ENCODE measurements at places on chromosomes 4 and X.

GRCh38 chrX:118496763-118497079, 1.1 kb downstream of the DOCK11 start:
- DNase-seq, result no peak

- DNase-seq, result peak; percentile 7
Observed at GRCh38 chr4:174365018-174365587, 81.4 kb downstream of the CEP44 start.

- DNase-seq, result no peak
Observed at GRCh38 chrX:107576841-107577240, 51.5 kb upstream of the PRPS1 start.

DNA sequence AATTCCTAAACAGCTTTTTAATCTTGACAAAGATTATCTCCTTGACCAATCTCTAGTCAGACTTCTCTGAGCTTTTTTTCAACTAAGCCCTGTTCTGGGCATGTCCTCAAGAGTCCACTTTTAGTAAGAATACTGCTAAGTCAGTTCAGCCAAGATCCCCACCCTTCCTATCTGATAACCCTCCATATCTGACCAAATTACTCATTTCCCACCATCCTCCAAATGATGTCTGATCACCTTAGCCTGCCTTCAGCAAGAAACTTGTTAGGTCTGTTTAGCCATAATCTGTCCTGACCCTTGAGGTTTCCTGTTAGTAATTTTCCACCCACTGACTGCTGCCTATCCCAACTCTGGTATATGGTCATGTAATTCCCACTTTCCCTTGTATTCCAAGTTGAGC, 65.2 kb downstream of the FAM13A start:
- no peak for DNase-seq

DNA sequence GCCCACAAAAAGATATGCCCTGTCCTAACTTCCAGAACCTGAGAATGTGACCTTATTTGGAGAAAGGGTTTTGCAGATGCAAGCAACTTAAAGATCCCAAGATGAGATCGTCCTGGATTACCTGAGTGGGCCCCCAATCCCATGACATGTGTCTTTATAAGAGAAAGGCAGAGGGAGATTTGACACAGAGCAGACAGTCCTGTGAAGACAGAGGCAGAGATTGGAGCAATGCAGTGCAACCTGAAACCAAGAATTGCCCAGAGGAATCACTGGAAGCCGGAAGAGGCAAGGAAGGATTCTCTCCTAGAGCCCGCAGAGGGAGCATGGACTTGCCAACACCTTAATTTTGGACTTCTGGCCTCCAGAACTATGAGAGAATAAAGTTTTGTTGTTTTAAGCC, 171.5 kb downstream of the SMIM20 start:
- no peak for DNase-seq

GRCh38 chrX:50097071-50097470, 103.7 kb downstream of the AKAP4 start:
- DNase-seq, result no peak

GRCh38 chr4:169120624-169121023, 110.6 kb upstream of the CBR4 start:
- DNase-seq, result no peak

- no peak for DNase-seq
Observed at GRCh38 chr4:56386091-56386490, 1.2 kb downstream of the AASDH start.

Data from NCI-H748 treated with DMSO at 0.1 percent for 48 hours (cell line).